ENCODE measurements at places on chromosomes 2 and 18. TPM values are rescaled to one million over a fixed set of nuclear protein-coding genes. Genes with fewer than 3 reads are reported as not detected.

The TPO gene
- total RNA-seq, result not detected

DNA sequence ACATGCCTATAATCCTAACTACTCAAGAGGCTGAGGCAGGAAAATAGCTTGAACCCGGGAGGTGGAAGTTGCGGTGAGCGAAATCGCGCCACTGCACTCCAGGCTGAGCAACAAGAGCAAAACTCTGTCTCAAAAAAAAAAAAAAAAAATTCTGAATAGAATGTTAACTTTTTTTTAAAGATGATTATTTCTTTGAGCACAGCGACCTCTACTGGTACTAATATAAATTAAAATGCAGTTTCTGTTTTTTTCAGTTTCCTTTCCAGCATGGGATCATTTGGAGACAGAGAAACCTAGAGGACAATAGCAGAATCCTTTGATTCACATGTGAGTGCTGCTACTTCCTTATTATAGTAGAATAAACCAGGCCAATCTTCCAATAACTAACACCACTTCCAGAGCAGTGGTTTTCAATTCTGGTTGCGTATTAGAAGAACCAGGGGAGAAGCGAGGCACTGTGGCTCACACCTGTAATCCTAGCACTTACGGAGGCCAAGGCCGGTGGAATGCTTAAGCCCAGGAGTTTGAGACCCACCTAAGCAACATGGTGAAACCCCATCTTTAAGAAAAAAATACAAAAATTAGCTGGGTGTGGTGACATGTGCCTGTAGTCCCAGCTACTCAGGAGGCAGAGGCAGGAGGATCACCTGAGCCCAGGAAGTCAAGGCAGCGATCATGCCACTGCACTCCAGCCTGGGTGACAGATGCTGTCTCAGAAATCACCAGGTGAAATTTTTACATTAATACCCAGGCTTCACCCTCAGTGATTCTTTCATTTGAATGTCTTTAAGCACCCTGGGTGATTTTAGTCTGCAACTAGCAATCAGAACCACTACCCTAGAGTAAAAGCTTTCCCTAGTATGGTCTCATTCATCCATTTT lies 10.1 kb downstream of the SRSF7 start:
- H3K27ac ChIP-seq, result peak overlapping the region; percentile 52
- H3K36me3 ChIP-seq, result peaks cover 30% of the 10 kb centered on the region
- H3K4me1 ChIP-seq, result peaks cover 34% of the 10 kb centered on the region
- no peak overlapping the region for H3K4me3 ChIP-seq
- no peak for DNase-seq

The MOCOS gene
- total RNA-seq, result 0.16 TPM

- no peaks in the 10 kb centered on the region for H3K36me3 ChIP-seq
- no peak overlapping the region for H3K27ac ChIP-seq
- DNase-seq, result no peak
- no peaks in the 10 kb centered on the region for H3K4me1 ChIP-seq
Observed at GRCh38 chr2:70645733-70646419, 92.2 kb upstream of the TGFA start.

- H3K27me3 ChIP-seq, result no peaks in the 10 kb centered on the region
- no peak overlapping the region for H3K4me3 ChIP-seq
- peaks cover 6% of the 10 kb centered on the region for H3K4me1 ChIP-seq
- H3K27ac ChIP-seq, result peak overlapping the region; percentile 57
- no peak for DNase-seq
Observed at GRCh38 chr2:98540536-98540935, 67.8 kb downstream of the COA5 start.

DNA sequence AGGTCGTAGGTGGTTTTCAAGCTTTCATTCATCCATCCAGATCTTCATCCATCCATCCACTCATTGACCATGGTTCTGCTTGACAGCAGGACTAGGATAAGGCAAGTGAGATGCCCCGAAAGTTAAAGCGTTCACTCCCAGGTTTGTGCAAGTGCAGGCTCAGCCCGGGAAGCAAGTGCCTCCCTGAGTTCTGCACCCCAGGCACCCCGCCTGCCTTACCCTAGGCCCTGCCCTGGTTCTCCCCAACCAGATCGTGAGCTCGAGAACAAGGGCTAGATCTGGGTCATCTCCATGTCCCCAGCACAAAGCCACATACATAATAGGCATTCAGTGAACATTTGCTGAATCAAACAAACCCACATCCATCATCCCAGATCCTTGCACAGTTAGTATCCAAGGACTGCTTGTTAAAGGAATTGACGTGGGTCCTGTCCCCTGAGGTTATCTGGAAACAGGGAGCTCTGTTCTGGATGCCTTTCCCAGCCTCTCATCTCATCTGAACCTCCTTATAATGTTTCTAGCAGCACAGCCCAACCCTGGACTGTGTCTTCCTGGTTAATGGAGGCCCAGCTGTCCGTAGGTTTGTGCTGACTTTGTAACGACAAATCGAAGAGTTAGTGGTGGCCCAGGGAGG lies 116.1 kb upstream of the GPC1 start:
- no peak overlapping the region for H3K4me3 ChIP-seq
- no peak for DNase-seq
- H3K27ac ChIP-seq, result no peak overlapping the region
- H3K27me3 ChIP-seq, result peaks cover 15% of the 10 kb centered on the region
- no peaks in the 10 kb centered on the region for H3K36me3 ChIP-seq
- H3K4me1 ChIP-seq, result no peaks in the 10 kb centered on the region

DNA sequence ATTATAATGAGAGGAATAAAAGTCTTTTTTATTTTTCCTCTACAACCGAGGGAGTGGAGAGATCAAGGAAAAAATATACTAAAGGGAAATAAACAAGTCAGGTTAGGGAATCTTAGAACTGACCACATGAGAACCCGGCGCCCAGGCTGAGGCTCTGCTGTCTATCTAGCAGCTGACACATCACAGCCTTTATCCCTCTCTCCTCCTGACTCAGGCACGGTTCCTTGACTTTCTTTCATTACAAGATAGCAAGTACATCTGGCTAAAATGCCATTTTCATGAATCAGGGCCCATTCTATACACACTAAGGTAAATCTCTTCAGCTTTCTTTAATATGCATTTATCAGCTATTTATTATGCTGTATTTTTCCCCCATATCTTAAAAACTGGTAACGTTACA lies 296.0 kb downstream of the TMX3 start:
- H3K27ac ChIP-seq, result no peak overlapping the region
- no peaks in the 10 kb centered on the region for H3K4me1 ChIP-seq
- DNase-seq, result no peak
- no peaks in the 10 kb centered on the region for H3K27me3 ChIP-seq
- H3K4me3 ChIP-seq, result no peak overlapping the region

DNA sequence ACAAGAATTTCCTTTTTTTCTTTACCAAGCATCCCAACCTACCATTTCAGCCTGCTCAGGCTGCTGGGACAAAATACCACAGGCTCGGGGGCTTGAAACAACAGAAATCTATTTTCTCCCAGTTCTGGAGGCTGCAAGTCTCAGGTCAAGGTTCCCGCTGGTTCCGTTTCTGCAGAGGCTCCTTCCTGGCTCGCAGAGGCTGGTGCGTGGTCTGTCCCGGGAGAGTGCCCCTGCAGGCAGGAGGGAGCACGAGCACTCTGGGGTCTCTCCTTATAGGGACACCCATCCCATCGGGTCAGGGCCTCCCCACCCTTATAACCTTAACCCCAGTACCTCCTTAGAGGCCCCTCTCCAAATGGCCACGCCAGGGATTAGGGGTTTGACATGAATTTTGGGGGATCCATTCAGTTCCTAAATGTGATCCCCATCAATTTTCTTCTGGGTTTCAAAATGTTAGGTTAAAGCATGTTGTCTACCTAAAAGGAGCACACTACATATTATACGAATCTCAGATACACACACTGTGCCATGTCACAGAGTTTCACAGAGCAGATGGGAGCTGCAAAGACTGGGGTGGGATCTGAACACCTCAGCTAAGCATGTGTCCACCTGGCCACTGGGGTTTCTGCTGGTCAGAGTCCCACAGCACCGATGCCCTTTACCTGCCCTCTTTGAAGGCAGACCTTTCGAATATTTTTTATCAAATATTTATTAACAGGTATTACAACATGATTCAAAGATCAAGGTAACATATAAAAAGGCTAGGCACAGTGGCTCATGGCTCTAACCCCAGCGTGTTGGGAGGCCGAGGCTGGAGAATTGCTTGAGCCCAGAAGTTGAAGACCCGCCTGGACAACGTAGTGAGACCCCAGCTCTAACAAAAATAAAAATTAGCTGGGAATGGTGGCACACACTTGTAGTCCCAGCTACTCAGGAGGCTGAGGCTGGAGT lies 17.6 kb upstream of the ADI1 start:
- peaks cover 2% of the 10 kb centered on the region for H3K4me1 ChIP-seq
- H3K27ac ChIP-seq, result peak overlapping the region; percentile 74
- no peaks in the 10 kb centered on the region for H3K27me3 ChIP-seq
- no peaks in the 10 kb centered on the region for H3K36me3 ChIP-seq
- DNase-seq, result no peak

- H3K4me1 ChIP-seq, result no peaks in the 10 kb centered on the region
- no peak overlapping the region for H3K27ac ChIP-seq
- H3K36me3 ChIP-seq, result no peaks in the 10 kb centered on the region
- no peak overlapping the region for H3K4me3 ChIP-seq
- peaks cover 4% of the 10 kb centered on the region for H3K27me3 ChIP-seq
Observed at GRCh38 chr2:222120933-222121332, 177.9 kb downstream of the PAX3 start.

DNA sequence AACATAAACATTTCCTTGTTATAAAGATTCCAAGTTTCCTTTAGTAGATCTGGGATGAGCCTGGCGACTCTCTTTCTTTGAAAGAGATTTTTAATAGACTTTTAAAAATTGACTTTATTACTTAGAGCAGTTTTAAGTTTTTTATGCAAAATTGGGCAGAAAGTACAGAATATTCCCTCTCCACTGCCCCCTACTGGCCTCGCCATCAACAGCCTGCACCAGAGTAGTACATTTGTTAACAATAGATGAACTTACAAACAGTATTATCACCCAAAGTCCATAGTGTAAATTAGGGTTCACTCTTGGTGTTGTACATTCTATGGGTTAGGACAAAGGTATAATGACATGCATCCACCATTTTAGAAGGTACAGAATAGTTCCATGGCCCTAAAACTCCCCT lies 3.9 kb downstream of the MAP3K19 start:
- no peaks in the 10 kb centered on the region for H3K27me3 ChIP-seq
- no peak for DNase-seq
- no peak overlapping the region for H3K4me3 ChIP-seq
- H3K36me3 ChIP-seq, result no peaks in the 10 kb centered on the region

- no peaks in the 10 kb centered on the region for H3K4me1 ChIP-seq
- H3K36me3 ChIP-seq, result peaks cover 13% of the 10 kb centered on the region
- H3K27ac ChIP-seq, result no peak overlapping the region
- H3K27me3 ChIP-seq, result peaks cover 16% of the 10 kb centered on the region
- no peak overlapping the region for H3K4me3 ChIP-seq
- DNase-seq, result no peak
Observed at GRCh38 chr18:50717563-50717962, 102.3 kb downstream of the MRO start.

The ERBB4 gene
- not detected for total RNA-seq

DNA sequence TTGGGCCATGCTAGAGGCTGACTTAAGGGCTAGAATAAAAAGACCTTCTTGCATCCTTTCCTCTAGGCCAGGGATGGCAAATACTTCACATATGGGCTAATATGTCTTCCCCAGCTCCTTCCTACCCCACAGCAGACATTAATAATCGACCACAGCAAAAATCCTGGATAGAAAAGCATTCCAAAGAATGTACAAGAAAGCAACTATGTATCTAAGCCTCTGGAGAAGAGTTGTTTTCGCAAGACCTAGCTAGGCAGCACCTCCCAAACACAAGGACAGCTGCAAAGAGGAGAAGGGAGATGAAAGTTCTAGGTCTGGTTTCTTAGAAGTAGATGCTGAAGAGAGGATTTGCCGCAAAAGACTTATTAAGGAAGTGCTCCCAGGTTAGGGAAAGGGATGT lies 372.6 kb downstream of the SLC4A3 start:
- H3K4me1 ChIP-seq, result no peaks in the 10 kb centered on the region
- DNase-seq, result no peak
- no peaks in the 10 kb centered on the region for H3K36me3 ChIP-seq

- DNase-seq, result no peak
- H3K4me1 ChIP-seq, result peaks cover 2% of the 10 kb centered on the region
- H3K27ac ChIP-seq, result peak overlapping the region; percentile 72
- H3K27me3 ChIP-seq, result peaks cover 3% of the 10 kb centered on the region
Observed at GRCh38 chr2:86305915-86306254, 31.5 kb downstream of the REEP1 start.

GRCh38 chr2:239706367-239706766 lies 305.5 kb upstream of the HDAC4 start:
- peaks cover 44% of the 10 kb centered on the region for H3K27me3 ChIP-seq
- peaks cover 2% of the 10 kb centered on the region for H3K36me3 ChIP-seq
- no peaks in the 10 kb centered on the region for H3K4me1 ChIP-seq
- no peak overlapping the region for H3K4me3 ChIP-seq
- DNase-seq, result no peak

DNA sequence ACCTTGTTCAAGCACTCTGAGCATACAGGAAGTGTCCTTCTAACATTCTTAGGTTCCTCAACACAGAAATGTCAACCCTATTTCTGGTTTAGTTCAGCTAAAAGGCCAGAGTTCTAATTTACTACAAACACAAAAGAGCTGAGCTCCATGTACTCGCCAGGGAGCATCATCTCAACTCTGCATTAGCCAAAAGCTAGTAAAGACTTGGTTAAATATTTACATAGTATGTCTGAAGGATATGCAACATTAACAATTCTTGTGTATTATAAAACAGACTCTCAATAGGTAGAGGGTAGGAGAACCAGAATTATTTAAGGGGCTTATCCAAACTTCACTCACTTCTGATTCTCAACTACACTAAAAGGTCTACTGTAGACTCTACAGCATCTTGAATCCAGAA lies 154.6 kb downstream of the THADA start:
- no peaks in the 10 kb centered on the region for H3K4me1 ChIP-seq
- H3K27me3 ChIP-seq, result no peaks in the 10 kb centered on the region
- no peak for DNase-seq
- peaks cover 16% of the 10 kb centered on the region for H3K36me3 ChIP-seq

DNA sequence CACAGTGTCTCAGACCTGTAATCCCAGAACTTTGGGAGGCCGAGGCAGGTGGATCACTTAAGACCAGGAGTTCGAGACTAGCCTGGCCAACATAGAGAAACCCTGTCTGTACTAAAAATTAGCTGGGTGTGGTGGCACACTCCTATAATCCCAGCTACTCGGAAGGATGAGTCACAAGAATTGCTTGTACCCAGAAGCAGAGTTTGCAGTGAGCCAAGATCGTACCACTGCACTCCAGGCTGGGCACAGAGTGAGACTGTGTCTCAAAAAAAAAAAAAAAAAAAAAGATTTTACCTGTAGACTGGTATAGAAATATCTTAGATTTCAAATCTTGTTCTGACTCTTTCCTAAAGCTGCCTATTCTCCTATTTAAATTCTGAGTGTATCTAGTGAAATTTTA lies 7.2 kb upstream of the KLHL29 start:
- no peaks in the 10 kb centered on the region for H3K36me3 ChIP-seq
- H3K27ac ChIP-seq, result no peak overlapping the region
- peaks cover 6% of the 10 kb centered on the region for H3K27me3 ChIP-seq
- no peak overlapping the region for H3K4me3 ChIP-seq
- DNase-seq, result no peak

GRCh38 chr18:1017227-1018058 lies 112.8 kb downstream of the ADCYAP1 start:
- DNase-seq, result no peak
- peaks cover 4% of the 10 kb centered on the region for H3K27me3 ChIP-seq
- no peak overlapping the region for H3K27ac ChIP-seq
- no peaks in the 10 kb centered on the region for H3K36me3 ChIP-seq
- H3K4me3 ChIP-seq, result no peak overlapping the region

GRCh38 chr2:10405448-10405847 lies 42.7 kb downstream of the ODC1 start:
- H3K4me1 ChIP-seq, result peaks cover 41% of the 10 kb centered on the region
- no peak overlapping the region for H3K4me3 ChIP-seq
- no peaks in the 10 kb centered on the region for H3K27me3 ChIP-seq
- peak overlapping the region; percentile 83 for H3K27ac ChIP-seq
- no peaks in the 10 kb centered on the region for H3K36me3 ChIP-seq

The MBD1 gene
- 123 TPM for total RNA-seq

All from naive thymus-derived CD8-positive, alpha-beta T cell (primary cell).